ENCODE measurements at places on chromosomes 11 and 22.

GRCh38 chr22:36447632-36448031 is 33.8 kb downstream of the TXN2 start:
- DNase-seq: no peak

- no peak for DNase-seq
These were observed 17.4 kb upstream of the CTSC start for GRCh38 chr11:88354912-88355311.

GRCh38 chr11:46527591-46528130 is 66.2 kb downstream of the AMBRA1 start:
- no peak for DNase-seq

DNA sequence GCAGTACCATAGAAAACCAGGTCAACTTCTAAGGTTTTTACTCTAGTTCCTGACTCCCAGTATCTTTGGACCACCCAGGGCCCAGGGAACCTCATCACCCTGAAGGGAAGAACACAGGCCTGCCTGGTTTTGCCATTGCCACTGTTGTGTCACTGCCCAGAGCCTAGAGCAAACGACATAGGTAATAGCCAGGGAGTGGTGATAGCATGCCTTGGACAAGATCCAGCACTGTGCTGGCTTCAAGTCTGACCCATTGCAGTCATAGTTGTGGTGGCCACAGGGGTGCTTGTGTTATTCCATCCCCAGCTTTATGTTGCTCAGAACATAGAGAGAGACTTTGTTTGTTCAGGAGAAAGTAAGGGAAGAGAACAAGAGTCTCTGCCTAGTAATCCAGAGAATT is 2310.2 kb downstream of the LRRC4C start:
- DNase-seq: no peak

- DNase-seq: no peak
These were observed 25.6 kb downstream of the MN1 start for GRCh38 chr22:27775758-27776649.

- DNase-seq: no peak
These were observed 120.2 kb downstream of the NECTIN1 start for GRCh38 chr11:119608781-119609180.

DNA sequence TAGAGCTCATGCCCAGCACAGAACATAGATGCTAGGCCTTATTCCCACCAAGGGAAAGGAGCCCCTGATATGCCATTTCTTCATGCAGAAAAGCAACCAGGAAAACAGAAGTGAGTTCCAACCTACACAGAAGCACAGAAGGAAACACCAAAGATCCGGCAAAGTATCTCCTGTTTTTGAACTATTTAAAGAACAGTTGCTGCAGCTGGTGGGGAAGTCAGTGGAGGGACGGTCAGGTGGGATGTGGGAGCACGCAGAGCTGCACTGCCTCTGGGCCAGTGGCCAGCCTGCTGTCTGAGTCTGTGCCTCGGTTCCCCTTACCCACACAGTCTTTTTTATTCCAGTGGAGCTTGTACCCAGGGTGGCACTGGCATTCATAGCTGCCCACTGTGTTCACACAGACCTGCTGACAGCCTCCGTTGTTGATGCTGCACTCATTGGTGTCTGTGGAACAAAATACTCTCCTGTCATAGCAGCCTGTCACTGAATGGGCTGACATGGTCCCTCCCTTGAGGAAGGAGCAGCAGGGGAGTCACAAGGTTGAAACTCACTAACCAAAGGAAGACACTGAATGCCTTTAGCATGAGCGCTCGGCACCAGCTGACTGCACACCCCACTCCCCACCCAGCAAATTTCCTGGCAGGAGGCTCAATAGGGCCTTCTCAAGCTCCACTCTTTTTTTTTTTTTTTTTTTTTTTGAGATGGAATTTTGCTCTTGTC is 37.9 kb downstream of the SCUBE2 start:
- DNase-seq: no peak

DNA sequence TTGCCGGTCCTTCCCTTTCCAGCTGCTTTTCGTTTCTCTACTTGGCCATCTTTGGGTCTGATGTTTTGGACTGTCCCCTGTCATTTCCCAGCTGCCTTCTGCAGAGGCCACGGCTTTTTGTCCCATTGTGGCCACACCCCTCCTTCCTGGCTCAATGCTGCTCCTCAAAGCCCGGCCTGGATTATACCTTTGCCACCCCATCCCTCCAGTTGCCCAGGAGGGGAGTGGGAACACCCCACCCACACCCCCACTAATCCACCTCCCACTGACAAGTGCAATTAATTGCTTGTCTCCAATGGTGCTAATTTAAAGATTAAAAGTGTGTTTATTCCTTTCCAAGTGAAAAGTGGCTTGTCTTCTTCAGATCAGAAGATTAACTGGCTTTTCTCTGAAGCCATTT is 34.2 kb upstream of the CSNK2A3 start:
- no peak for DNase-seq

DNA sequence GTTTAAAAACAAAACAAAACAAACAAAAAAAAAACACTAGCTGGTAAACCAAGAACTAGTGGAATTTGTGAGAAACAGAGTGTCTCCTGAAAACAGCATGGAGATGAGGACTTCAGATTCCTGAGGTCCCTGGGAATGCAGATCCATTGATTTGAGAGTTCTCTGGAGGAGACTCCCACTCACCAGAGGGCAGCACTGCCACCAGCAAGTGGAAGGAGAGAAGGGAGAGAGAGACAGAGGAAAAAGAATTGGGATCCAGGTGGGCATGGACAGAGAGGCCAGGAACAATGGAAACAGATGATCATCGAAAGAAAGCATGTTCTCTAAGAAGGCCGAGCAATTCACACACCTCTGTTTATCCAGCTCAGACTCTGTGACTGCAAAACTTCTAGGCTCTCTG is 31.8 kb downstream of the ETS1 start:
- DNase-seq: no peak

GRCh38 chr11:28938091-28938490 is 829.9 kb downstream of the METTL15 start:
- no peak for DNase-seq

GRCh38 chr22:29315286-29316140 is at the start of gene RASL10A:
TSS of gene RASL10A (minus strand) at chr22:29315697. CDS start at chr22:29315246, 451 bp downstream.
- DNase-seq: peak; percentile 35

- DNase-seq: no peak
These were observed 66.8 kb upstream of the E2F8 start for GRCh38 chr11:19307498-19307897.

GRCh38 chr11:8099291-8099899 is 18.4 kb downstream of the TUB start:
- DNase-seq: peak; percentile 83

DNA sequence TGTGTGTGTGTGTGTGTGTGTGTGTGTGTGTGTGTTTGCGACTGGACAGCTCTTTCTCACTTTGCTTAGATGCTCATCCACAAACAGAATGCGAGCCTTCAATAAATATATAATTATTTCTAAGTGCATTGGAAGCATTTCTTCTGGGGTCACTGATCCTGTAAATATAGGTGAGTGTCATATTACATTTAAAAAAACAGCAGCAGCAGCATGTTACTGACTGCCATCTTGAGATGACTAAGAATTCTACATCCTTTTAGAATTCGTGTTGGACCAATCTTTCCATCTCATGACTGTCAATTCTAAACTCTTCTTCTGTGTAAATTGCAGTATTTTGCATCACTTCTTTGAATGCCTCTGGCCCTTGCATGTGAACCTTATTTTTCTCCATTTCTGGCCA is 238.0 kb upstream of the DDI1 start:
- no peak for DNase-seq

DNA sequence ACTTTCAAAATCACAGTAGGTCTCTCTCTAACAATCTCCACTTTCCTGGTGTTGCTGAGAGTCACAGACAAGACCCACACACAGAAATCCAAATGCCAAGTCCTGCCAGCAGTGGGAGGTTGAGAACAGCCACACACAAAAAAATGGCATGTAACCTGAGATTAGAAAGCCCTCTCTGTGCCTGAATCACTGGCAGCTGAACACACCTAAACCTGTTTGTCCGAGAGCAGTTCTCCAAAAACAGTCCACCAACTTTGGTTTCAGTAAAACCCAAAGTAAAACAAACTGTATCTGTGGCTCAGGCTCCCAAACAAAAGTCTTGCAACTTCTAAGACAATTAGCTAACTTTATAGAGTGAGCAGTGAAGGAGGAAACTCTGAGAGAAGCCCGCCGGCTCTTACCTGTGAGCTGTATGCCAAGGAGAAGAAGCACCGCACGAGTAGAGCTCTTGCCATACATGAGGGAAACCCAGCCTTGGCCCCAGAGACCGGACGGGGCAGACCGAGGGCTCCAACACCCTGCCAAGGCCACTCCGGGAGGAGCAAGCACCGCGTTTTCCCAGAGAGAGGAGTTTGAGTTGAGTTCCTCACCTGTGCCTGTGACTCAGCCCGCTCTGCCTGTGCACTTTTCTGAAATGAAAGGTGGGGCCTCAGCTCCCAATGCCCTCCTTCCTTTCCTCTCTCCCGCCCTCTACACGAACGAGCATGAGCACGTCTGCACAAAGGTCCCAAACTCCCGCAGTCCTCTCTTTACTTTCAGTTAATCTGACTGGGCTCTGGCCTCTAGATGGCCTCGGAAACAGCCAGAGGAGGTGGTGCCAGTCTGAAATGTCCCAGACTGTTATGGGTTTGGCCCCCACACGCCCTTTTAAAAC is at the start of gene MPZL2:
MPZL2 (minus strand) TSS at position 603 of the 874 bp plus-strand sequence; CDS start at position 459, 144 bp downstream.
- no peak for DNase-seq

GRCh38 chr22:40741116-40741515 is 61.8 kb downstream of the MCHR1 start:
- DNase-seq: no peak

GRCh38 chr11:29153078-29153477 is 863.8 kb downstream of the KCNA4 start:
- DNase-seq: no peak

DNA sequence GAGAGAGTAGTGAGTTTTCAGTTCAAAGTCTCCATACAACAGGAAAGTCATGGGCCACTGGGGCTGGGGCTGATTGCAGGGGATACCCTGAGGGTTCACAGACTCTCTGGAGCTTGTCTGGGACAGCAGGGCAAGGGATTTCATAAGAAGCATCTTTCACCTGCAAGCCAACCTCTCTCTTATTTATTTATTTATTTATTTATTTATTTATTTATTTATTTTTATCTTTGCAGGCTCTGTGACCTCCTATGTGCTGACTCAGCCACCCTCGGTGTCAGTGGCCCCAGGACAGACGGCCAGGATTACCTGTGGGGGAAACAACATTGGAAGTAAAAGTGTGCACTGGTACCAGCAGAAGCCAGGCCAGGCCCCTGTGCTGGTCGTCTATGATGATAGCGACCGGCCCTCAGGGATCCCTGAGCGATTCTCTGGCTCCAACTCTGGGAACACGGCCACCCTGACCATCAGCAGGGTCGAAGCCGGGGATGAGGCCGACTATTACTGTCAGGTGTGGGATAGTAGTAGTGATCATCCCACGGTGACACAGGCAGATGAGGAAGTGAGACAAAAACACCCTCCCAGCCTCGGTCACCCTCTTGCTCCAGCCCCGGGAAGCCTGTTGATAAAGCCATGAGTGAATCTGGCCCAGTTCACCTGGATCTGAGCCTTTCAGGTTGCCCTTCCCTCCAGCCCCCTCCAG is 68.4 kb downstream of the GGTLC2 start:
- DNase-seq: no peak

- no peak for DNase-seq
These were observed 81.7 kb upstream of the FAM181B start for GRCh38 chr11:82815406-82815805.

DNA sequence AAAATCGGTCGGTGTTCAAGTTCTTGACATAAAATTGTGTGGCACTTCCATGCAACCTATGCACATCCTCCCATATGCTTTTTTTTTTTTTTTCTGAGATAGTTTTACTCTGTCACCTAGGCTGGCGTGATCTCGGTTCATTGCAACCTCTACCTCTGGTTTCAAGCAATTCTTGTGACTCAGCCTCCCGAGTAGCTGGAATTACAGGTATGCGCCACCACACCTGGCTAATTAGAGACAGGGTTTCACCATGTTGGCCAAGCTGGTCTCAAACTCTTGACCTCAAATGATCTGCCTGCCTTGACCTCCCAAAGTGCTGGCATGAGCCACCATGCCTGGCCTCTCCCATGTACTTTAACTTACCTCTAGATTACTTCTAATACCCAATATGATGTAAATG is 15.0 kb downstream of the GLB1L3 start:
- no peak for DNase-seq

DNA sequence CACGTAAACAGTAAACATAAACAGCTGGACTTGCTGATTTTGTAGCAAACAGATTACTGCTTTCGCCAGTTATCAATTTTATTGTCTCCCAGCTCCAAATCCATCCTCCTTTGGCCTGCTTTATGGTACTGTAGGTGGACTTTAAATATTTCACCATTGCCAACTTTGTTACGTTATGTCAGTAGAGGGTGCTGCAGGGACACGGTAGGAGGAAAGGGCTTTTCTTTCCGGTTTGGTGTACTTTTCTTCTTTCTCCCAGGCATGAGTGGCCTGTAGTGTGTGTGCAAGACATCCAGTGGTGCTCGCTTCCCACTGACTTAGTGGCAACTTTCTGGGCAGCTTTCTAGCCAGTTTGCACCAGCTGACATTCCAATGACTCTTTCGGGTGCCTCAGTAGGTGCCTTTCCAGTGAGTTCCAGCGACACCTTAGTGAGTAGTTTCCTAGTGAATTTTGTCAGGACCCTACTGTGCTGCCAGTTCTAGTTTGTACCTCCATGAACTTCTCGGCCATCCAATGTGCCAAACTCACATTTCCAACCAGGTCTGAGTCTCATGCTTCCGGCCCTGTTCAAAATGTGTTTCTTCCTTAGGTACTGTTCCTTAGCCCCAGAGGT is 267.6 kb upstream of the TENM4 start:
- no peak for DNase-seq

- DNase-seq: no peak
These were observed 25.5 kb downstream of the SERPIND1 start for GRCh38 chr22:20799449-20799848.

GRCh38 chr11:63969461-63969860 is 5.0 kb upstream of the COX8A start:
- DNase-seq: no peak

- DNase-seq: peak; percentile 4
These were observed 14.7 kb upstream of the GNAZ start for GRCh38 chr22:23055449-23056179.

GRCh38 chr11:72760539-72761405 is 8.6 kb upstream of the ARAP1 start:
- no peak for DNase-seq

- no peak for DNase-seq
These were observed 11.8 kb upstream of the PRODH start for GRCh38 chr22:18947905-18948304.

GRCh38 chr11:18731949-18732821 is 6.2 kb upstream of the IGSF22 start:
- DNase-seq: peak; percentile 80

- DNase-seq: no peak
These were observed 224.6 kb upstream of the ISX start for GRCh38 chr22:34841331-34841771.

GRCh38 chr11:11400635-11401232 is 47.7 kb upstream of the CSNK2A3 start:
- DNase-seq: no peak

GRCh38 chr11:94766713-94767206 is 1.4 kb upstream of the AMOTL1 start:
- DNase-seq: no peak

DNA sequence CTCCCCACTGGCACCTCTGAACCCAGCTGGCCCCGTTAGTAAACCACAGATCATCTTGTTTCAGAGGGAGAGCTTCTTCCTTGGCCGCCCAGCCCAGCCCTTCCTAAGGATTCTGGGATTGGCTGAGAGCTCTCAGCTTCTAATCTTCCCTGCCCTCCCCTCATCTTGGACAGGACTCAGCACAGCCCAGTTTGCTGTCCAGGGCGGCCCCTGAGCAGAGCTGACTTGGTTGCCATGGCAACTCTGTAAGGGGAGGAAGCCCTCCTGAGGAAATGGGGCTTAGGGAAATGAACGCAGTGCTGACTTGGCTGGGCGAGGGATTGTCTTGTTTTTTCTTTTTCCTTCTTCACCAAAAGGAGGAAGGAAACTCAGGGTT is 4.6 kb downstream of the APOL4 start:
- no peak for DNase-seq

Data from activated T-cell treated with anti-CD3 and anti-CD28 coated beads, Interleukin-2, amount 50 U/mL, for 48 hours (primary cell).